Stimulated activated CD8-positive, alpha-beta memory T cell treated with anti-CD3 and anti-CD28 coated beads, Interleukin-4, amount 100 ng/mL, for 1 hour (primary cell): ENCODE measurements at places on chromosomes 11 and 22.

- DNase-seq: no peak
These were observed 309.7 kb downstream of the TMEM135 start for GRCh38 chr11:87347441-87347840.

GRCh38 chr11:95231881-95232605 is 1.0 kb upstream of the SESN3 start:
- no peak for DNase-seq

DNA sequence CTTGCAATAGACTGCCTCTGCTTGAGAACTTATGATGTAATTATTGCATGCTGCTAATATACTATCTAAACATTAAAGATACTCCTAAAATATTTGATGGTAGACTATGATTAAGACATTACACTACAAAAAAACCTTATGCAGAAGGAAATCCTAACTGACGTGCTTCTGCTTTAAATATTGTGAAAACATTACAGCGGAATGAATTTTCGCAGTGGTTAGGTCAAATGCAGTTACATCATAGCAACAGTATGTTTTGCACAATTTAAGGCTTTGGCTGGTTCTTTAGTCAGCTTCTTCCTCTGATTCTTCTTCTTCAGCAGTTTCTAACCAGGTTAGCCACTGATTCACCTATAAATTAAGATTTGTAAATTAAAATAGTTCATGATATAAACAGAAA is 11.2 kb downstream of the EIF4G2 start:
- no peak for DNase-seq

DNA sequence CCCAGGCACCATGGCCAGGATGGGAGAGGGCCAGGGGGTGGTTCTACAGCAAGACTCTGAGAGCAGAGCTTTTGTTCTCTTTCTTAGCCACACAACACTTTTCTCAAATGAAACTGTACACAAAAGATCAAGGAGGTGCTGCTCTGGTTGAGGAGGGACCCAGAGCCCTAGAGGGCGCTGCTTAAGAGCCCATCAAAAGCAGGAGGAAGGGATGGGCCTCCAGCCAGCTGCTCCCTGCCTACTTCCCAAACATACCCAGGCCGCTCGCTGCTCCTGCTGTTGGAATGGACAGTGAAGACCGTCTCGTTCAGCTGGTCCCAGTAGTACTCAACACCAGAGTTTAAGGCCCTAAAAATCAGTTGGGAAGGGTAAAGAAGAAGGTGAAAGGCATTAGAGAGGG is 18.4 kb upstream of the CHRM4 start:
- no peak for DNase-seq

- DNase-seq: no peak
These were observed 11.2 kb downstream of the CRYBB1 start for GRCh38 chr22:26606611-26607010.

- no peak for DNase-seq
These were observed 54.7 kb downstream of the ETS1 start for GRCh38 chr11:128532572-128533091.

DNA sequence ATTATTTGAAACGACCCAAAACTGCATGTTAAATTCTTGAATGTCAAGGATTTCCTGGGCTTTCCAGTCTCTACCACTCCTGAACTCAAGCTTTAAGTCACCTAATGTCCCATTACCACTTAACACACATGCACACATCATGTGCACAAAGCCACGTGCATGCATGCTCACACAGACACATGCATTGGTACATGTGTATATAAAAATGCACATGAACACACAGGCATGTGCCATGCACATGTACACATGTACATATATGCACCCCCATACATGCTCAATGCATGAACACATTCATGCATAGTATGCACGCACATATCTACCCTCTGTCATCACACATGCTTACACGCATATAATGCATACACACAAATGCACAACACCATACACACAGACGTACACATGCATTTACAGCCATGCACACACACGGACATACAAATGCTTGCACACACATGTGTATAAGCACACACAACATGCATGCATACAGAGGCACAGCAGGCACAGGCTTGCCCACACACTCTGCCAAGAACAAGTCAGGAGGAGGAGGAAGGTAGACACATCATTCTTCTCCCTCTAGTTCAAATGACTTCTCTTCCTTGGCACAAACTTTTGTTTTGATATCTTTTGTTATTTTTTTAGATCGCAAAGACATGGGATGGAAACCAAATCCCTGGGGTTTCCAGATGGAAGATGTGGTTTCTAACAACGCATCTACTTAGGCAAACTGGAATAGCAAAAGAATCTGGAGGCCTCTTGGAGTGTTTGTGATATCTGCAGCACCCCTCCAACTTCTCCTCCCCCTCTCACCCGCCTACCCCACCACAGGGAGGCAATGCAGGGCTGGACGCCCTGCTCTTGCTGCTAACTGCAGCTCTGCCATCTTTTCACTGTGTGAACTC is 24.6 kb downstream of the RASD2 start:
- no peak for DNase-seq

- no peak for DNase-seq
These were observed at the start of gene CARNS1 for GRCh38 chr11:67415501-67416304. CARNS1 (plus strand) TSS chr11:67415678; CDS start chr11:67416200, 522 bp downstream.

DNA sequence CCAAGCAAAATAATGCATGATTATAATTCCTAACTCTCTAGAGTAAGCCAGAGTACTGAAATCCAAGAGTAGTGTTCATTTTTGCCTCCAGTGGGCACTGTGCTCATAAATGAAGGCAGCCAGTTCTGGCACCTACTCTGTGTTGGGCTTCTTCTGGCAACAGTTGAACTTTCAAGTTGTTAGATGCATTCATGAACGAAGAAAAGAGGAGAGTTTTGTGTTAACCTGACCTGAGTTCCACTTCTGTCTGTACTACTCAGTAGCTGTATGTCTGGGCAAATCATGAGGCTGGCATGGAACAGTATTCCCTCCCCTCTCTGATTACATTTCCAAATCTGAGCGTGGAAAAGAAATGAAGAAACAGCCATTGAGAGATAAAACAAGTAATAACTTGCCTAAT is 20.3 kb upstream of the TENM4 start:
- DNase-seq: no peak

- no peak for DNase-seq
These were observed 10.0 kb upstream of the PKNOX2 start for GRCh38 chr11:125154378-125155099.

GRCh38 chr11:77039491-77040400 is 5.5 kb downstream of the B3GNT6 start:
- DNase-seq: no peak
